Endothelial cell (in vitro differentiated cells): ENCODE measurements at places on chromosomes 3 and 15.
A peak's percentile ranks its signal among the peaks of the same experiment; 100 is the strongest.

DNA sequence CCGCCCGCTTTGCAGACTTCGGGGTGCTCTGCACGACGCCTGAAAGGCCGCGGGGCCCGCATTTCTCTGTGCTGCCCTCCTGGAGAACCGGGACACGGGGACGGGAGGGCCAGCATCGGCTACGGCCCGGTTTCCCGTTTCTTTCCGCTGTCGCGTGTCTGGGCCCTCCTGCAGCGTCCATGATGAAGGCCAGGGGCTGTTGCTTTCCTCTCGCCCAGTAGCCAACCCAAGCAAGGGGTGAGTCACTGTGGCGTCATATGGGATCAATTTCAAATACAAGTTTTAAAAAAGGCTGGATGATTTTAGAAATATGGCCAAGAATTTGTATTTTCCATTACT, 435 bp downstream of the SLC35G2 start:
- DNase-seq, result peak; percentile 24

- no peak for DNase-seq
Measured at GRCh38 chr15:92650966-92651365, 4.6 kb downstream of the FAM174B start.

DNA sequence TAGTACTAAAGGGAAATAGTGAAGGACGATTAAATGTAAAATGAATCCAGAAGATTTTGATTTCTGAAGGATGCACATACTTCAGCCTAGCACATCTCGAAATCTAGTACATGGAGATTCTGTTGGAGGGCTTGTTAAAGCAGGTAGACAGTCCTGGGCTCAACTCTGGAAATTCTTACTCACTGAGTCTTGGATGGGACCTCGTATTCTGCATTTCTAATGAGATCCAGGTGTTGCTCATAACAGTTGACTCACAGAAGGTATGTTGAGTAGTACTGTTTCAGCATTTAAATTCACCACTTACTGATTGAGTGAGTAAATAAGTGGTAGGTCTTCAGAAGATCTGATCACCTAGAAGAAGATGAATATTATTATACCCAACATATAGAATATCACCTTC, 623.4 kb upstream of the SGO1 start:
- no peak for DNase-seq

DNA sequence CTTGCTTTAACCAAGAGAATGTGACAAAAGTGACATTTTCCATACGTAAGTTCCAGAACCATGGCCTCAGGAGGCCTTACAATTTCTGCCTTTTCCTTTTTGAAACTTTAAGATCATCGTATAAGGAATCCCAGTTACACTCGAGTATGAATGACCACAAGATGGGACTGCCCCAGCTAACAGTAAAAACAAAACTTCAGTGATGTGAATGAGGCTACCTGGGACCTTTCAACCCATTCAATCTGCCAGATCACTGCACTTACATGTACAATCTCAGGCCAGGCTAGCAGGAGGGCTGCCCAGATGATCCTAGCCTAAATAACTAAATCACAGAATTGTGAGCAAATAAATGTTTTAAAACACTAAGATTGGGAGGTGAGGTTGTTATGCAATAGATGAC, 328.8 kb downstream of the CNTN6 start:
- no peak for DNase-seq

- DNase-seq, result no peak
Measured at GRCh38 chr3:2652386-2652785, 457.8 kb downstream of the IL5RA start.

- DNase-seq, result no peak
Measured at GRCh38 chr3:152243301-152243711, 25.4 kb upstream of the MBNL1 start.

GRCh38 chr15:59105854-59106253, 908 bp downstream of the CCNB2 start:
- DNase-seq, result no peak

GRCh38 chr15:97961067-97961954, 808 bp downstream of the ARRDC4 start:
- DNase-seq, result peak; percentile 18

DNA sequence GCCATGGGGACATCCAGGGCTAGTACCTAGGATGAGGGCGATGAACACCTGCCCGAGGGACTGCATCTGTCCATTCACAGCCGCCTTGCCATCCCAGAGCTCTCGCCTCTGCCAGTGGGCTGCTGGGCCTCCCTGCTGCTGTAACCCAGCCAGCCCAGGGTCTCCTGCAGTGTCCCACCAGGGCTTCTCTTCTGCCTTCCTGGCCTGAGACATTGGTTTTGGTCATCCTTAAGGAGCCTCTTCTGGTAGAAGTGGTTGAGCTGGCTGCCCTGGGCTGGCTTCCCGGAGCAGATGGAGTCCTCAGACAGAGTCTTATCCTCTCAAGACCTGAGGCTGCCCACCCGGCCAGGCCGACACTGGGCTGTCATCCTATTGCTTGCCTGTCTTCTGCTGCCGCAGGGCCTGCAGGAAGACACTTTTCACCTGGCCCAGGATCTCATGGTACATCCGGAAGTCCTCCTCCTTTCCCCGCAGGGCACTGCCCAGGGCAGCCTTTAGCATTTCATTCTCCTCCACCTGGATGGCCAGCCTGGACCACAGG, 6.1 kb upstream of the HHATL start:
- DNase-seq, result no peak

DNA sequence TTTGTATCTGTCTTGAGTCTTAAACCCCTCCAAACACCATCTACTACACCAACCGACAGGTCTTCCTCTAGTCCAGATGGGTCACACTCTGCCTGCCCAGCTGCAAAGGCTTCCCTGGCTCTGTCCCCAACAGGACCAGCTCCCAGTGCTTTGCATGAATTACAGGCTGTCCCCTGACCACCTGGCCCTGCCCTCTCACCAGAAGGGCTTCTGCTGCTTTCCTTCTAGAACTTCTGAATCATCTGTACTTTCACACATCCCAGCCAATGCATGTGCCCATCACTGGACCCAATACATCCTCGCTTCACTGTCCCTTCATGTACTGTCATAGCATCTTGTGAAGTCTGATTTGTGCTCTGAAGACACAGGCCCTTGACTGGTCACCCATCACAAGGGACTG, 53.6 kb downstream of the HOMER2 start:
- no peak for DNase-seq

- DNase-seq, result no peak
Measured at GRCh38 chr15:73996267-73996666, 1.8 kb downstream of the PML start.

DNA sequence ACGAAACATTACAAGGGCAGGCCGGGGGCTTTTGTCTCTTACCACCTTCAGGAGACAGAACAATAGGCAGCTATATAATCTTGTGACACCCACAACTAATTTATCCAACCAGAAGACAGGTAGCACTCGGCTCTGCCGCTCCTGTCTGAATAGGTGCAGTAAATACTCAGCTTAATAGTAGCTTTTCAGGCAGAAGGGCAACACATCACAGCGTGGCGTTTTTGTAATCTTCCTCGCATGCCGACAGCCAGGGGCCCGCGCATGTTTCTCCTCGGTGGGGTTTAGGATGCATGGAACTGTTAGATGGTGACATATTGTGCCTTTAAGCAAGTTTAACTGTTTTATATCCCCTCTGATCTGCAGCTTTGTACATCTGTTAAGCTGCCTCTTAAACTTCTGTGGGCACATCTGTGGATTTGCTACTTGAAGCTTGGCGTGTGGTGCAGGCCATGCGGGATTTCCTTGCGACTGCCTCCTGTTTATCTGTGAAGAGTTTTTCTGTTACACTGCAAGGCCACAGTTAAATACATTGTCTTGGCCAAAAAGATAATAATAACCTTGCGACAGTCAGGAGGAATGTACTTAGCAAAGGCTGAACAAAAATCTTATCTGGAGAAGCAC, 123.2 kb upstream of the BNIP2 start:
- no peak for DNase-seq

GRCh38 chr3:184429786-184430185, 49.9 kb downstream of the CHRD start:
- no peak for DNase-seq

GRCh38 chr15:76147906-76148570, 88.3 kb downstream of the TMEM266 start:
- DNase-seq, result peak; percentile 80

DNA sequence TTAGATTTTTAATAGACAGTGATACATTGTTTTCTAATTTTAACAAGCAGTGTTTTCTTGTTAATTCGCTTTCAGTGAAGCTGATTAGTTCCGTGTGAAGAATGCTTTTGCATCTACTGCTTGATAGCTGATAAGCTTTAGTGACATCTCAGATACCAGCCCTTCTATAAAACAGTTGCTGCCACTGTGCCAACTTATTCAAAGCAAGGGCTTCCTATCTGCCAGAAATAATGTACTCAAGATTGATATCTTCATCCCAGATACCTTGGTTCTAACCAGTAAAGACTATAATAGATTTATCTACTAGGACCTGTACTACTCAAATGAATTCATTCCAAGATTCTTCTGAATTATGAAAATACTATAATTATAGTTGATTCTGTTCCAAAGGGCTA, 30.4 kb downstream of the RARB start:
- no peak for DNase-seq

- DNase-seq, result no peak
Measured at GRCh38 chr3:191774485-191774884, 313.5 kb downstream of the PYDC2 start.

GRCh38 chr15:84982301-84982920, 755 bp downstream of the PDE8A start:
- DNase-seq, result peak; percentile 41

GRCh38 chr3:33438284-33438668, 1.9 kb downstream of the UBP1 start:
- no peak for DNase-seq

GRCh38 chr3:189598530-189599225, 32.5 kb upstream of the TP63 start:
- DNase-seq, result no peak
